ENCODE measurements at places on chromosomes 5 and 9.

- peak; percentile 12 for DNase-seq
Observed at GRCh38 chr5:78985725-78986223, 664 bp upstream of the ARSB start.

- no peak for DNase-seq
Observed at GRCh38 chr5:139635191-139635590, 13.0 kb upstream of the CXXC5 start.

GRCh38 chr5:34863946-34864345, 25.0 kb downstream of the TTC23L start:
- no peak for DNase-seq

DNA sequence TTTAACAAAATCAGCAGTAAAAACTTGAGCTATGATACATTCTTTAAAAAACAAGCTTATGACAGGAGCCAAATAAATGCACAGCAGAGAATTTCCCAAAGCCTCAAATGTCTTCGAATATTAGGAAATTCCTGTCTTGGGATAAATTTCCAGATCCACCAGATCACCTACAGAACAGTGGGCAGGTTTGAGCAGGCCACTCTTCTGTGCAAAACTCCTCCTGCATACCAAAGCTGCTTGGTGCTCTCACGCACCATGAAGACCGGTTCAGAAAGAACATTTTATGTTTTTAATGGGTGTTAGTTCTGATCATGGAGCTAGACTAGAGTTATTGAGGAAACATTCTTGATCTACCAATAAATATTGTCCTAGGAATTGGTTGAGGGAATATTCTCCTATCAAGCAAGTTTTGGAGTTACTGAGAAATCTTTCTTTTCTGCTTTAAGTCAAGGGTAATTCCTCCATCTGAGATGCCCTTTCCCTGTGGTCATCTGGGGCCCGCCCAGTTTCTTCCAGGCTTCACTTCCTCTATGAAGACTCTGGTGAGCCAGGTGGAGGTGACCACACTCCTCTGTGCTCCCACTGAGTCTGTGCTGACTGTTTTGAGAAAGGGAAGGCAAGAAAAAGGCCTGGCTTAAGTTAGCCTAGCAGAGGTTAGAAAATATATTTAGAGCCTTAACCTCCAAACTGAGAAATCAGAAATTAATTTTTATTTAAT, 17.9 kb downstream of the TNFSF15 start:
- no peak for DNase-seq

DNA sequence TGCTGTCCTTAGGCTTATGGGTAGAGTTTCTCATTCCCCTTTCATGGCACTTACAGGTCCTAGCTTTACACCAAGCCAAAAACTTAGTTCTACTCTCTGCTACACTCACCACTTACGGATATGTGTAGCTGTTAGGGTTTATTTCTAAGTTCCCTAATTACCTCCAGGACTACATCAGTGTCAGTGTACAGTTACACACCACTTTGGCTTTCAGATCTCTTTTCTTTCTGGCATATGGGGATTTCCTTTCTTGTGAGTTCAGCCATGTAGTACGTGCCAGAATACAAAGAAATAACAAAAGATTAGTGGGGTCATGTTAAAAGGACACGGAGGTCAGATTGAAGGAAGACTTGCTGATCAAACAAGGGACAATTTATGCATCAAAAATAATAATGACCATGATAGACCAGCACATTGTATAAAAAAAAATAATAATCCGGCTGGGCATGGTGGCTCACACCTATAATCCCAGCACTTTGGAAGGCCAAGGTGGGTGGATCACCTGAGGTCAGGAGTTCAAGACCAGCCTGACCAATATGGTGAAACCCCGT, 41.8 kb downstream of the LYRM7 start:
- no peak for DNase-seq

DNA sequence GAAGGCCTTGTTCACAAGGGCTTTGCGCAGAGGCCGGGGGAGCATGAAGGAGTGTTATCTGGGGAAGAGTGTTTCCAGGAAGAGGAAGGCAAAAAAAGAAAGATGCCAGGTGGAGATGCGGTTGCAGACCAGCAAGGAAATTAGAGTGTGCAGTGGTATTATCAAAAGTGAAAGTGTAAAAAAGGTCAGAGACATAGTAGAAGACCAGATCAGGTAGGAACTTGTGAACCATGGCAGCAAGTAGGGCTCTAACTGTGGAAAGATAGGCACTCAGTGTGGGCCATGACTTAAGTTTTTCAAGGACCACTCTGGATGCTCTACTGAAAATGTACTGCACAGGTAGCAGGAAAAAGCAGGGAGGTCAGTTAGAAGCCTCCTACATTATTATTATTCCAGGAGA, 90.1 kb upstream of the SPOCK1 start:
- DNase-seq = no peak

GRCh38 chr5:71883742-71884103, 164.6 kb downstream of the CARTPT start:
- DNase-seq = no peak

DNA sequence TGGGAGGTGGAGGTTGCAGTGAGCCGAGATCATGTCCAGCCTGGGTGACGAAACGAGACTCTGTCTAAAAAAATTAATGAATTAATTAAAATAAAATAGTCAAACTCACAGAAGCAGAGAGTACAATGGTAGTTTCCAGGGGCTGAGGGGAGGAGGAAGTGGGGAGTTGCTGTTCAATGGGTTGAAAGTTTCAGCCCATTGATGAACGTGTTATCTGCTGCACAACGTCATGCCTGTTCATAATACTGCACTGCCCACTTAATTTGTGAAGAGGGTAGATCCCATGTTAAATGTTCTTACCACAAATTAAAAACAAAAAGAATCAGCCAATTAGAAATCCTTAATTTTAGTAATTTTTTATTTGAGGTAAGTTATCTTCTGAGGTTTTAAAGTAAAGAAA, 16.4 kb upstream of the RUFY1 start:
- DNase-seq = no peak

DNA sequence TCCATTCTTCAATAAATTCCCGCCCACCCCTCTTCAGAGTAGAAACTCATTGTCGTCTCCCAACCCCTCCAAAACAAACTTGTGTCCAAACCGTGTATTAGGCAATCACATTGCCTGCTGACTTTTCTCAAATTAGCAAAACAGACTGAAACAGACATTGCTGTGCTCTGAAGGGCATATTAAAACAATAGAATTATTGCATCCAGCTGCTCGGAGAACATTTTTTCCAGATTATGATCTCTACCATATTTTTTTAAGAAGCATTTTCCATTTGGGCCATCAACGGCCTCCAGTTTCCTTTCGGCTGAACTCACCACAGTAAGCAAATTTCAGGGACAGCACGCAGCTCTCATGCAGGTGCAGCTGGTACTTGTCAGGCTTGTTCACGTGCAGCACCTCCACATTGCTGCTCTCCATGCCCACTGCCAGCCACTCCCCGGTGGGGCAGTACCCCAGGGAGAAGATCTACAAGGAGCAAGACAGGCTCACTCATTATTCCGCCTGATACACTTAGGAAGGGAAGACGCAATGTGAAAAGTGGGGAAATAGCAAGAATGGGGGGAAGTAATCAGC, 104.1 kb downstream of the TLE1 start:
- no peak for DNase-seq
